IPS DF 19.7 (cell line): ENCODE measurements at places on chromosomes 2 and 18.

- DNase-seq = no peak
Measured at GRCh38 chr2:152421521-152422370, 86.8 kb downstream of the FMNL2 start.

DNA sequence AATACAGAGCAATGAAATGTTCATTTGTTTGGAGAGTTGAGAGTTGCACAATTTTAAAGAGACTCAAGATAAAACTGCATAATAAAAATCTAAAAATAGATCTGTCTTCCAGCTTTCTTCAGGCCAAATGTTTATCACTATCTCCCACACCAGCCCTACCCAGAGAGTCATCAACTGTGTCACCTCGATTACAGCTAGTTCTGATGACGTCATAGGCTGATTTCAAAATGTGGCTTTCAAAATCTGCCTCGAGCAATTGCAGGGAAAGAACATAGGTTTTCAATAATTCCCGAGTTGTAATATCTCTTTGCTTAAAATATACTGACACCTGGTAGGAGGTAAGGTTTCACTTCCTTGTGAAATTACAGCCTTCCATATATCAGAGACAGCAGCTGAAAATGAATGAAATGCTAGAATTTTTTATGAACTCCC, 677.6 kb upstream of the ID2 start:
- DNase-seq = no peak

DNA sequence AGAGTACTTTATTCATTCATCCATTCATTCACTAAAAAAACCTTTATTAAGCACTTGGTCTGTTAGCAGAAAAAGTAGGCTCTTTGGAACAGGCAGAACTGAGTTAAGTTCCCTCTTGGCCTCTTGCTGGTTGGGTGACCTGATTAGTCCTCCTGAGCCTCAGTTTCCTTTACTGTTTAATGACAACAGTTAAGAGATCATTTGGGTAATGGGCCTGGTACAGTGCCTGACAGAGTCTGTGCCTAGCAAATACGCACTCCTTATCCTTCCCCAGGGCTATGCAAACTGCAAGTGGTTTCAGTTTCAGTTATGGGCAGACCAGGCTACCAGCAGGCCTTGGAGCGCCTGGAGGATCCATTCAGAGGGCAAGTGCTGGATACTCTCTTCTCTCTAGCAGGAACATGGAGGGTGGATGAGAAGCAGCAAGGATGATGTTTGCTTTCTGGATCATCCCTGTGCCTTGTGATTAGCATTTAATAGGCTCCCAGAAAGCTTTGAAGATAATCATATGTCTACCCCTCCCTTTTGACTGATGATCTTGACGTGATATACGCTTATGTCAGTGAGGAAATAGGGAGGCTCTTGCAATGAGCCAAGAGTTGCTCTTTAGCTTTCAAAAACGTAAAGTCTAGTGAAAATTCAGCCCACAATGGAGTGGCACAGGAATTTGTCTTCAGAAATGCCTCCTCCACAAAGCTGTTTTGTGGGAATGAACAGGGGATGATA, 12.4 kb upstream of the TAF1B start:
- no peak for DNase-seq

DNA sequence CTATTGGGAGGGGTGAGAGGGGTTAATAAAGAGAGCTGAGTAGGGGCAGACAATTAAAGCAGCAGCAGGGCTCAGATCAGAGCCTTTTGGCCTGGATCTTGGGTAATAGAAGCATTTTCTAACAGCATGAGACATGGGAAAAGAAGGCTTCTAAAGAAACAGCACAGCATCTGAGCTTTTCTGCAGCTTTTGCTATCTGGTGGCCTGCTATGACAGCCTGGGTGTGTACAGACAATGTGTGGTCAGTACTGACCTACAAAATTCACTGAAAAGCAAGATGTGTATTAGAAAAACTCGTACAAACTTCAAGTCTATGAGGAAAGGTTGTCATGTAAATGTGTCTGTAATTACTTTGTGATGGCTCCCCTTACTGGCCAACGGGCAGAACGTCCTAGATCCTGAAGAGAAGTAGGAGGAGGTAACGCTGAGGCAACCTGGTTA, 95.6 kb downstream of the GALNT3 start:
- DNase-seq = peak; percentile 35

- no peak for DNase-seq
Measured at GRCh38 chr2:234816491-234816890, 135.3 kb upstream of the SH3BP4 start.

DNA sequence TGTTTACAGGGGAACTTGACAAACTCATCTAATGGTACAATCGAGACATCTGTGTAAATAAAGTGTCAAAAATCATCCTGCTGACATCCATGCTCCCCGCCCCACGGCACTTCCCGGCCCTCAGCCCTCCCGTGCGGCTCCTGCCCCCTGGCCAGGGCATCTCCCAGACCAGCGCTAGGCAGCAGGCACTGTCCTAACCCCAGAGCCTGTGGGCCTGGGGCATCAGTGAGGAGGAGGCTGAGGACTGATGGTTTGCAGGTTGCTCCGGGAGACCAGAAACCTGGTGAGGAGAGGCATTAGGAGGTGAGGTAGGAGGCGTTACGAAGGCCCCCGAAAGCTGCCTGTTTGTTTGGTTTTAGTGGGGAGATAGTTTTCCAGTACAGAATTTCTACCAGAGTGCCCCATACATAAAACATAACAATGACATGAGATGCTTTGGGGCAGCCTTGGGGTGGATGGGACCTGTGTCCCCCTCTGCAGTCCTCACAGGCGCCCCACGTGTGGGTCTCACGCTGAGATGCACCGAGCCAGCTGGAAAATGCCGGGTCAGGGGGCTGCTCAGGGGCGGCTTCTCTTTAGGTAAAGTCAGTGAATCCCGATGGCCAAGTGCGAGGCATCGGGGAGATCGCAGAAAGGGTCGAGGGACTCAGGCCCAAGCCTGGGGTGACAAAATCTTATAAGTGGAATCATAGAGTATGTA, 114.2 kb downstream of the RTP5 start:
- DNase-seq = no peak

GRCh38 chr2:45889620-45890370, 238.3 kb downstream of the PRKCE start:
- DNase-seq = no peak

GRCh38 chr2:216696751-216697560, 1.6 kb upstream of the IGFBP5 start:
- no peak for DNase-seq

GRCh38 chr2:43707255-43708015, 31.2 kb upstream of the C1GALT1C1L start:
- DNase-seq = no peak

DNA sequence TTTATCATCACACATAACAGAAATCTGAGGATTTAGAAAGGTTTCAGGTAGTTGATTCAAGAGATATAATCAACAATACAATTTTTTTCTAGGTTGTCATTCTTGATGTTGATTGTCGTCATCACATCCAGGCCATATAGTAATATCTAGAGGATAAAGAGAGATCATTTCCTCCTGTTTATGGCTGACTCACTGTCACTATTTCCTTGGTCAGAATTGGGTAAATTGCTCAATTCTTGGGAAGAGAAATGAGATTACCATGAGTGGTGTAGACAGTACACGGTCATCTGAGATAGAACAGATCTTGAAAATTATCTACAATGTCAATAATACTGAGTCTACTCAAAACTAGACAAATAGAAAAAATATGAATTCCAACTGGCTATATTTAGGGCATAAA, 78.8 kb downstream of the ZNF804A start:
- DNase-seq = no peak

DNA sequence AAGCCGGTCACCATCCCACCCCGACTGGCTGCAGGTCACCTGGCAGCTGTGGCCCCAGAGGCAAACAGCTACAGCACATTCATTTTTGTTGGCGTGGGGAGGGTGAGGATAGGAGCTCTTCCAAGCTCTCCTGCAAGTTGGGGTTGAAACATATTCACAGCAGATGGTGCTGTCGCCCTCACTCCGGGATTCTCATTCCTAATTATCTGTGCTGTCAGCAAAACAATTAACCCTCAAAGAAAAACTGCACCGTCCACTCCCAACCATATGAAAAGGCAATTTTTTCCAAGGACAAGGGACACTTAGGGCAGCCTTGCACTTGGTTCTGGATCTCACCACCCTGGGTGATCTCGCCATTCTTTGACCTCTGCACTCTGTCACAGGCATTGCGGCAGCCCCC, 68.6 kb downstream of the ZBTB7C start:
- no peak for DNase-seq

- no peak for DNase-seq
Measured at GRCh38 chr2:159088906-159089305, 120.5 kb downstream of the TANC1 start.

DNA sequence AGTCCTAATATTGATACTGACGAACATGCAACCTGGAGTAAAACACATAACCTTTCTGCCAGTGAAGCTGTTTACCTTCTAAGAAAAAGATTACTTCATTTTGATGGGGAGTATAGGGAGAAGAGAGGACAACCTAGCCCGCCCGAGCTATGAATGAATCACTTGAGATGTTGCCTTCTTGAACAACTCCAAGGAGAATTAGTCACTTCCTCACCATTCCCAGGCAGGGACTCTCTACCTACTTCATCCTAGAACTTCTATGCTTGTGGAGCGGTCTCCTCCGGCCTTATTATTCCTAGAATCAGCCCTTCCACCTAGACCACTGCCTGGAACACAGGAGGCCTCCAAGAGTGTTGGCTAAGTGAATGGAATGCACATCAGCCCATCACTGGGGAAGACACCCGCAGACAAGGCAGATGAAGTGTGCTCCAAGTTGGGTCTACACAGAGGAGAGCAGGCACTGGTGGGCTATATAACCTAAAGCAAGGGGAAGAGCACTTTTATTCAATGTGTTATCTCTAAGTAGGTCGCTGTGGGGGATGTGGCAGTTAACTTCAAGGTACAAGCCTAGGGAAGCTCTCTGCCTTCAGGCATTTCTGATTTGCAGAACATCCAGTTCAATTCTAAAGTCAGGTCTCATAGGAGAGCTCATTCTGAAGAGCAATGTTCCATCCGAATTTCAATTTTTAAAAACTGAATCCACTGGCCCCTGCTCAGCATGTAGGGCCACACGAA, 57.4 kb downstream of the STK39 start:
- DNase-seq = no peak

DNA sequence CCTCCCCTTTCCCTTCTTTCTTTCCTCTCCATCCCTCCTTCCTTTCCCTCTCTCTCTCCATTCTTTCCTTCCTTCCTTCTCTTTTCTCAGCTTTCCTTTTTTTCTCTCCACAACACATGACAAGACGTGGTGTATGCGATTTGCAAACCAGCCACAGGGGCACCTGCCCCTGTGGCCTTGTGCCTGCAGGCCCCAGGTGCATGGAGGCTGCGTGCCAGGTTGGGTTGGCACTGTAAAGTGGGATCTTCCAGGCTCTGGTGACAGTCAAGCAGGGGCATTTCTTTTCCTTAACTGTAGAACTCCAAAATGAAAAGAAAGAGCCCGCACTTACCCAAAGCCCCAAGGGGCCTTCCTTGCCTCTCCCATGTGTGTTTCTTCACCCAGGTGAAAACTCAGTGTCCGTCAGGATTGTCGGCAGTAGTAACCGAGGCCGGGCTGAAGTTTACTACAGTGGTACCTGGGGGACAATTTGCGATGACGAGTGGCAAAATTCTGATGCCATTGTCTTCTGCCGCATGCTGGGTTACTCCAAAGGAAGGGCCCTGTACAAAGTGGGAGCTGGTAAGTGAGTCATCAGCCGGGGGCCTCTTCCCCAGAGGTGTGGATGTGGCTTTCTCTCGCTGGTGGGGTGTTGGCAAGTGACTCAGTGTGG, 50.9 kb downstream of the MARCO start:
- no peak for DNase-seq

GRCh38 chr2:119704670-119705120, 25.7 kb downstream of the TMEM177 start:
- DNase-seq = no peak

GRCh38 chr2:171553858-171554257, 31.6 kb downstream of the CYBRD1 start:
- peak; percentile 61 for DNase-seq

DNA sequence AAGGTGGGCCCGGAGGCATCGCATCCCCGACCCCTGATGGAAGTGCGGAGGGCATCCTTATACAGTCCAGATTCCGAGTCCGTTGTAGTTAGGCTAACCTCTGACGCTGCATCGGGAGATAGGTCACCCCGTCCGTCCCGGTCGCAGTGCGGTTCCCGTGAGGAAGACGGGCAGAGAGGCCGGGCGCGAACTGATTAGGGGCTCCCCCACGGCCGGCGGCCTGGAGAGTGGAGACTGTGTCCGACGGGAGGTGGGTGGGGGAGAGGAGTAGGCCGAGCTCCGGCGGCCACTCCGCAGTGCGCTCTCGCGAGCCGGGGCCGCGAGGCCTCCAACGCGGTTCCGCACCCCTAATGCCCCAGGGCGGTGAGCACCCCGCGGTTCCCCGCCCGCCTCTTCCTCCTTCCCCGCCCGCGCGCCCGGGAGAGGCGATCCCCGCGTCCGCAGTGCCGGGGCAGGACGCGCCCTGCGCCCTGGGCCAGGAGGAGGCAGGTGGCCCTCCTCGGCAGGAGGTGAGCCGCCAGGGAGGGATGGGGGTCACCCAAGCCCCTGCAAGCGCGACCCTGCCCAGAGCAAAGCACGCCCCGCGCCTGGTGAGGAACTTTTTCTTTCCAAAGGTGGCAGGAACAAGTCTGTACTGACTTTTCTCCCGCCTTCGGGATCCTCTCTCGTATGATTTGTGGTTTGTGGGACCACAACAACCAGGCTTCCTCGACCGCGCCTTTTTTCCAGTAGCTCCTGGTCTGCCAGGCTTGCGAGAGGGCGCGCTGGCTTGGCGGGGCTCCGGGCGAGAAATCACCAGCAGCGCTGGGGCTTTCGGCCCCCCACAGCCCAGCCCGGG, 1.4 kb upstream of the SP5 start:
- DNase-seq = no peak

- no peak for DNase-seq
Measured at GRCh38 chr18:69882965-69883668, 64.6 kb downstream of the CD226 start.
